ENCODE measurements at places on chromosomes 3 and 15.

DNA sequence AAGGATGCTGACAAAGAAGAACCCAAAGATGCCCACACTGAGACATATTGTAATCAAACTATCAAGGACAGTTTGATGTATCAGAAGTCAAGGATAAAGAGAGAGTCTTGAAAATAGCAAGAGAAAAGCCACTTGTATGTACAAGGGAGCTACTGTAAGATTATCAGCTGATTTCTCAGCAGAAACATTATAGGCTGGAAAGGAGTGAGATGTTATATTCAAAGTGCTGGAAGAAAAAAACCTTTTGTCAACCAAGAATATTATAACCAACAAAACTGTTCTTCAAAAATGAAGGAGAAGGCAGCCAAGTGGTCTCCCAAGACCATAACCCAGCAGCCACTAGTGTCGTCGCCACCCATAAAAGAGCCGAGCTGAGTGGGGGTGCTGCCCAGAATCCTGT, 93.2 kb downstream of the KLF13 start:
- DNase-seq: no peak

- DNase-seq: no peak
Measured at GRCh38 chr3:46881596-46882376, 4.3 kb downstream of the PTH1R start.

DNA sequence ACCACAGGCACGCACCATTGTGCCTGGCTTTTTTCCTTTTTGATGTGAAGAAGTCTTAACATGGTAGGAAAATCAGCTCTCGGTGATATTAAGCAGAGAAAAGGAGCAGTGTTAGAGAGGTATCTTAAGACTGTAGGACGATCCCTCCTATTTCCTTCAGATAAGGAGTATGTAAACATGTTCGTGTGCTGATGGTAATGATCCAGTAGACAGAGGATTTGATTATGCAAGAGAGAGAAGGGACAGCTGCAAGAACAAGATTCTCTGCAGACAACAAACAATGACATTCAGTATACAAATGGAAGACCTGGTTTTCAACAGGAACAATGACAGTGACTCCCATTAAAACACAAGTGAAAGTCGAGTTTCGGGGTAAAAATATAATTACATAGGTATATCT, 95.1 kb upstream of the MELTF start:
- no peak for DNase-seq

- DNase-seq: no peak
Measured at GRCh38 chr15:49044002-49044401, 2.2 kb downstream of the SECISBP2L start.

DNA sequence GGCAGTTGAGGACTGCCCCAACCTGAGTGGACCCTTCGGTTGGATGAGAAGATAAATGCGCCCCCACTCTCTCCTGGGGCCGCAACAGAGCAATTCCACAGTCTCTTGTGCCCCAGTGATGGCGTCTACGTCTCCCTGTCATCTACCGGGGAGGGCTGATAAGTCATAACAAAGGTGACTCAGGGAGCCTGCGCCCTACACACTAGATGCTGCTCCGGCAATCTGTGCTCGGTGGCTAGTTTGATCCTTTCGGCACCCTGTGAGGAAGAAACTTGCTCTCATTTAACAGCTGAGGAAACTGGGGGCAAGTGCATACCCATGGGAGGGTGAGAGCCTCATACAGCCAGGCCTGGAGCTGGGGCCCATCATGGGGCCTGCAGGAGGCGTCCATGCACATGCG, 14.1 kb upstream of the SEMA3F start:
- no peak for DNase-seq

- no peak for DNase-seq
Measured at GRCh38 chr3:187519428-187519890, 150.7 kb downstream of the SST start.

- no peak for DNase-seq
Measured at GRCh38 chr15:75172284-75172820, 29.3 kb upstream of the C15orf39 start.

GRCh38 chr3:31133541-31133940, 239.1 kb upstream of the GADL1 start:
- DNase-seq: no peak

DNA sequence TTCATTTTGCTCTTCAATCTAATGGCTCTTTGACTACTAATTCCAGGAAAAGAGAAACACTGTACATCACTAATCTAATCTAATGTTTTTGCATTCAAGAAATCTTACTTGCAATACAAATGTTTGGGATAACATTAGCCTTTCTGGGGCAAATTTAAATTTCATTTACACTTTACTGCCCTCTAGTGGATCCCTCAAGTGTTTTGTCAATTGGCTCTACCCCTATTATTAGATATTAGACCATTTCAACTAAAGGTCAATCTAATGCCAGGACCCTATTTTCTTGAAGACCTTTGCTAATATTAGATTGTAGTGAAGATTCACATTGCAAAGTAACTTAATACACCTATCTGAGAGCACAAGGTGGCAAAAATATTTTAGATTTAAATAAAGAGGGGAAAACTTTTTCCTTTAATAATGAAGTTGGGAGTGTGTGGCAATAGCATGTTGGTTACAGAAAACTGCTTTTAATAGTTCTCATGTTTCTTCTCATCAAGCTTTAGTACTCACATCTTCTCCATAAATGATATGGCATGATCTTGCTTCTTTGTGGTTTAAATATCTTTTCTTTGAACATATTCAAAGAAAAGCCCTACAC, 5.0 kb downstream of the C2CD4A start:
- DNase-seq: peak; percentile 52

- no peak for DNase-seq
Measured at GRCh38 chr3:136209921-136210320, 13.8 kb upstream of the MSL2 start.

GRCh38 chr3:46986055-46986730, 6.7 kb downstream of the NBEAL2 start:
- no peak for DNase-seq

DNA sequence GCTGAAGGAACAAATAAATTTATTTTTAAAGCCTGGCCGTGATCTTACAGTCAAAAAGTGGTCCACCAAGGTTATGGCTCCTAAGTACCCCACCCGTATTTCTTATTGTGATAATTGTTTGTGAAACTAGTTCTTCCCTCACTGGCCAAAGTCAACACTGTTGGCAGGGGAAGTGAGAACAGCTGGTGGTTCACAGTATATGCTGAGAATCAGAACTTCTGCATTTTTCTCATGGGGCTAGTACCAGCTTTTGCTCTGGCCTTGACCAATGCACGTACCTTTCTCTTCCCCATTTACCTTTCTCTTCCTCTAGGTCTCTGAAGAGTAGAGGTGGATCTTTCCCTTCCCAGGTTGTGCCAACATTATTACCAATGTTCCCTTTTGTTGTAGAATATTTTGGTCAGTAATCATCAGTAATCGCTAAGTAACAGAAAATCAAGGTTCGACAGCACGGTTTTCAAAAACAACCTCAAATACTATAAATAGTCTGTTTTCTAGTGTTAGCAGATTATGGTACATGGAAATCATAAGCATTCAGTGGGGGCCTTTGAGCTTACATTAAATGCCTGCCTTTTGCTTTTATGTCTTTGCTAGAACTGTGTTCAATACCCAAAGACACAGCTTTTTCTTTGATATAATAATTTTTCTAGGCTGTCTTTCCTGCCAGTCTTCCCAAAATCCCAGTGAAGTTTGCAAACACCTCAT, 268.0 kb downstream of the LPP start:
- DNase-seq: peak; percentile 33

GRCh38 chr15:94576889-94577533, 345.6 kb downstream of the MCTP2 start:
- DNase-seq: peak; percentile 9

DNA sequence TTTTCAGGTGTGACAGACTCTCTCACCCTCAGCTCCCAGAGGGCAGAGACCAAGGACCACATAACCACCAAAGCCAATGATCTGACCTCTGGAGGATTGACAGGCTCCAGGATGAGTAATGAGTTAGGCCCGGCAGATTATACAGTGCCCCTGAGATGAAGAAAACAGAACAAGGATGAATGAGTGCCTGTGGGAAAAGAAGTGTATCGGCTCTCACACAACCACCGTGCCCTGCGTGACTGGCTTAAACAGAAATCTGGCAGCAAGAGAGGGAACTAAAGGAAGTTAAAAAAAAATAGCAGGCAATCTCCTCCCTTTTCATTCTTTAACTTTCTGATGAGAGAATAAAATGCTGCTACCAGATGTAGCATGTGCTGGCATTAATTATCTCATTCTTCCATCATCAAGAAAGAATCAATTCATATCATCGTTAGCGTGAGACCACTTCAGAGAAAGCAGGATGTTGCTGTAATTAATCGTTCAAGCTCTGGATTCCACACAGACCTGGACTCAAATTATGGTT, 227.5 kb upstream of the COL8A1 start:
- peak; percentile 17 for DNase-seq

- no peak for DNase-seq
Measured at GRCh38 chr3:58586776-58587192, 9.6 kb upstream of the FAM107A start.

DNA sequence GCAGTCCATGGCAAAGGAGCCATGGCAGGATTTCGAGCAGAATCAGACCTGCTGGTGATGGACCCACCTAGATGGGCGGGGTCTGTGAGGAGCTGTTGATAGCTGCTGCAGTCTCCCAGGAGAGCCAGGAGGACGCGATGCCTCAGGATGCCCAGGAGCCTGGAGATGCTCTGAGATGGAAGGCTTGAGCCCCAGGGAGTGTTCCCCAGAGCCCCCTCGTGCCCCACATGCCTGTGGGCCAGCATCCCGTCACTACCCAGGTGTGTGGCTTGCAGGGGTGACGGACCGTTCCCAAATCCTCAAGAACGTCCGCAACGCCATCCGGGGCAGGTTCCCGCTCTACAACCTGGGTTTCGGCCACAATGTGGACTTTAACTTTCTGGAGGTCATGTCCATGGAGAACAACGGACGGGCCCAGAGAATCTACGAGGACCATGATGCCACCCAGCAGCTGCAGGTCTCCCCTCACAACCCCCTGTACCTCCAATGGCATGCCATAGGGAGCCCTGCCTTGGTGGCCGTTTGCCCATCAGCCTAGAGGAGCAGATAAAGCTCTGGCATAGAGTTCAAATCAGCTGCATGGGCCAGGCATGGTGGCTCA, 6.7 kb downstream of the ITIH1 start:
- DNase-seq: no peak

DNA sequence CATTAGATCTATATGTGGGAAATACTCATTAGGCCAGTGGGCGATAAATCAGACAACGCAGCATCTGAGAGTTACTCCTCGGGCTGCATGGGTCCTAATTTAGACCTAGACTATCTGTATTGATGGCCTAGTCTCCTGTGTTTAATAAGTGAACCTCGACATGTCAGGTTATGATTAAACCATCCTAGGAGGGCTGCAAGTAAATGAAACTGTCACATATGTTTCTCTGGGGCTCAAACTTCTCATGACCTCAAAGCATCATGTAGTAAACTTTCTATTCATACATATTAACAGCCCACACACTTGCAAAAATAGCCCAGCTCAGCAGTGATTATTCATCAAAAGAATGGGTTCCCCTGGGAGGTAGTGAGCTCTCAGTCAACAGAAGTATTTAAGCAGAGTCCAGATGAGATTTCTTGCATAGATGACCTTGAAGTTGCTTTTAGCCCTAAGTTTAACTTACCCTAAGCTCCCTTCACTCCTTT, 51.6 kb downstream of the RAB11A start:
- DNase-seq: peak; percentile 83

- no peak for DNase-seq
Measured at GRCh38 chr3:13812034-13812471, 67.8 kb downstream of the WNT7A start.

- no peak for DNase-seq
Measured at GRCh38 chr3:12117473-12117872, 41.2 kb downstream of the TIMP4 start.

DNA sequence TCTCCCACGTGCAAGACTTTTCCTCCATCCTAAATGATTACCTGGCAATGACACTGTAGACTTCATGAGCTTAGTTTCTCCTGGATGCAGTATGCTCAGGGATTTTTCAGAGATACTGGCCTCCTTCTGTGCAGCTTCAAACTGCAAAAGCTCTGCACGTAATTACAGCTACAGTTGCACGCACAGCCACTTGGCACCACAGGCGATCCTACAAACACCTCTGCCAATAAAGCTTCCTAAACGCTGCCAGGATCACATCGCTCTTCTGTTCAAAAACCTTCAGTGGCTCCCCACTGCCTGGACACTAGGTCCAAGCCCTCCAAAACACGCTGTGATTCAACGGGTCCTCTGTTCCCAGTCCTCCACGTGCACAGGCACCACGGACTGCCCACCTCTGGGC, 49.5 kb downstream of the NUP210 start:
- no peak for DNase-seq

GRCh38 chr15:88838667-88839066, 35.4 kb downstream of the ACAN start:
- no peak for DNase-seq

DNA sequence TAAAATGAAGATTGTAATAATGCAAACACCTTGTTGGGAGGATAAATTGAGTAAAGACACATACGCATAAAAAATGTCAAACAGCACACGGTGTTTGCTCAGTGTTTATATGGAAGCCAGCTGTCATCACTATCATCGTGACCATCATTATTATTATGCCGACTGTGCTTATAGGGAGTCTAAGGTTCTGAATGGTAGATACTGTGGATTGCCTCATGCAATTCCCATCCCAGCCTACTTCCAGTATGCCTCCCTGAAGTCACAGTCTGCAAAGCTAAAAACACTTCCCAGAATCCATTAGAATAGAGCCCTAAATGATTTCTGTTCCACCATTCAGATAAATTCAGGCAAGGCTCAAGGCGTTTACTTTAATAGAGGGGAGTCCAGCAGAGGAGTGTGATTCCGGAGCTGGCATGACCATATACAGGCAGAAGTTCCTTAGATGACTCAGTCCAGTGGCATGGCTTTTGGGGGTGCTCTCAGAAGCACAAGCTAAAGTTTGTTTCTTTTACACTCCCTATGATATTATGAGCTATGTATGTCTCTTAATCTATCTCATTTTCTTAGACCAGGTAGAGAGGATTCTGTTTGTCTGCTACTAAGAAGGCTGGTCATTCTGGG, 148.7 kb downstream of the MEX3B start:
- DNase-seq: no peak

DNA sequence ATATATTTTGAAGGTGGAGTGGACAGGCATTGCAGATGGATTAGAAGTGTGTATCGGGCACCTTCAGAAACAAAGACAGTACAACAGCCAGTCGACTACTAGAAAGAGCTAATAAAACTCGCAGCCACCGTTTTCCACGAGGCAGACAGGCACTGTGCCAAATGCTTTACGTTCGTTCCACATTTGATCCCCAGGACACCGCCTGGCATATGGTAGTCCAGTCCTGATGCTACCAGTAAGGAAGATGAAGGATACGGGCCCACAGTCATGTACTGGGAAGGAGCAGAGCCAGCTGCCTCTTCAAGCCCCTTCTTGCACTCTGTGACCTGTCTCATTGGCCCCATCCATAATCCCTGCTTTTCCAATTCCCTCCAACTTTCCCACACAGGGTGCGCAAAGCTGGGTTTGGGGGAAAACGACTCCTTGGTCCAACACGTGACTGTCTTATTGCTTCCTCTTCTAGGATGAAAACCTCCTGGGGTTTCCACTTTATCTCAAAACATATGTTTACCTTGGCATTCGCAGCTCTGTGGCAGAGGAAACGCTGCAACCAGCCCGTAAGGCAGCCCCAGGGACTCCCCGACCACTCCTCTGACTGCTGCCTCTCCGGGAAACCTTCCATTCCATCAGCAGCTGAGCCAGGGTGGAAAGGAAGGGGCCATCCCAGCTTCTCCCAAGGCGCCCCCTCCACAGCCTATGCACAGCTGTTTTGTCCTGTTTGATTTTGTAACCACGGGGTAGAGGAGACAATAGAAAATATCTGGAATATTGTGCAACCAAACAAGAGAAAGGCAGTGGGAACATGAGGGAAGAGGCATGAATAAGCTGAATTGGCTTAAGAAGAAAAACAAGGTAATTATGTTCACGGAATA, 107.4 kb downstream of the ADAMTS17 start:
- no peak for DNase-seq
